ENCODE measurements at places on chromosomes 2 and 18.

- no peak for DNase-seq
Observed at GRCh38 chr18:79659733-79660132, 19.9 kb upstream of the CTDP1 start.

DNA sequence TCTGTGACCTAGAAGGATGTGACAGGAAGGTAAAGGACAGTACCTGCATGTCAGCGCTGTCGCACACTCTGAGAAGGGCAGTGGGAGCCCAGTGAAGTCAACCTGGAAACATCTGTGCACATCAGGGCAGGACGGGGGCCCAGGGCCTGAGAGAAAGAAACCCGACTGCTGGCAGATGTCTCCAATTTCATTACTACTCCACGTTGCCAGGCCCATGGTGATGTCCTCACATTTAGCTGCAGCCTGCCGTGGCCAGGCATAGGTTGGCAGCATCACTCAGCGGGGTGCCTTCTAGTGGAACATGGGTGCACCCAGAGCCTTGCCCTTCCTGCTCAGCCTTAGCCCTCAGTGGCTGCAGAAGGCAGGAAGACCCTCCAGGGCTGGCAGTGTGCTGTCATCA lies 72.3 kb upstream of the FOSL2 start:
- DNase-seq, result no peak

DNA sequence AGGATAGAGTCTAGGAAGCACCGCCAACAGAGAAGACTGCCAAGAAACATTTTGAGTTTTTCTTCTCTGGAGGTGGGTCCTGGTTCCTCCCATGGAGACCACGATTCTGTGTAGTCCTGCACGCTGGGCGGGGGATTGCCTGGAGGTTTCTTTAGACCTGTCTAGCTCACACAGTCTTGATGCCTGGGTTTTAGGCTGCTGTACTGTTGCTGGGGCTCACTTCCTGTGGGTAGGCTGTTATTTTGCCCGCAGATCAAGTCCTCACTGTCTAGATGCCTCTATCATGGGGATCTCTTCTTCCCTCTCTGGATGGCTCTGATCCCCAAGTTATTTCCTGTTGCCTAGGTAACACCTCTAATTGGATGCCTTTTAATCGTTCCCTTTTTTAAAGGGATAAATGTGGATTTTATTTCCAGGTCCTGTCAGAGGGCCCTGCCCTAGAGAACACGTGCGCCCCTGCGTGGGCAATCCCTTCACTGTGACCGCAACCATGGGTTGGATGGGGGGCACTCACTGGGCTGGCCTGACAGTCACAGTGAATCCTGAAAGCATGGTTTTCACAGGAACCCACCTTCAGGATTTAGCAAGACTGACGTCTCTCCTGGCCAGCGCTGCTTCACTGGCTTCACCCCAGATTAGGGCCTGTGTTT lies 115.7 kb downstream of the MSH2 start:
- DNase-seq, result no peak

- no peak for DNase-seq
Observed at GRCh38 chr2:86226070-86226469, 26.8 kb downstream of the MRPL35 start.

DNA sequence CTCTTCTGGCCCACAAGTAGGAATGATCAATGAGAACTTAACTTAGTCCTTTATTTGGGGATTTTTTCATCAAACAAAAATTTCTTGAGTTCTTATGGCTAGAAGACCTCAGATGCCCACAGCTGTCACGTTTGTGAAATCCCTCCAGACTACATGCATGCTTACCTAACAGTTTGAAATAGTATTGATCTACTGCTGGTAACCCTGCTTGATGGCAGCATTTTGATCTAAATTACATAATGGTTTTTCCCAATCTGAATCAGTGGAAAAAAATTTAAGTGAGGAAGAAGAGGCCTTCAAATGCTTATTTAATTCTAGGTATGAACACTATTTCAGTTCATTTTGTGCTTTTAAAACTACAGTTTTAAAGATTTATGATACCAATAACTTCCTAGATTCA lies 13.9 kb downstream of the ERMN start:
- no peak for DNase-seq

DNA sequence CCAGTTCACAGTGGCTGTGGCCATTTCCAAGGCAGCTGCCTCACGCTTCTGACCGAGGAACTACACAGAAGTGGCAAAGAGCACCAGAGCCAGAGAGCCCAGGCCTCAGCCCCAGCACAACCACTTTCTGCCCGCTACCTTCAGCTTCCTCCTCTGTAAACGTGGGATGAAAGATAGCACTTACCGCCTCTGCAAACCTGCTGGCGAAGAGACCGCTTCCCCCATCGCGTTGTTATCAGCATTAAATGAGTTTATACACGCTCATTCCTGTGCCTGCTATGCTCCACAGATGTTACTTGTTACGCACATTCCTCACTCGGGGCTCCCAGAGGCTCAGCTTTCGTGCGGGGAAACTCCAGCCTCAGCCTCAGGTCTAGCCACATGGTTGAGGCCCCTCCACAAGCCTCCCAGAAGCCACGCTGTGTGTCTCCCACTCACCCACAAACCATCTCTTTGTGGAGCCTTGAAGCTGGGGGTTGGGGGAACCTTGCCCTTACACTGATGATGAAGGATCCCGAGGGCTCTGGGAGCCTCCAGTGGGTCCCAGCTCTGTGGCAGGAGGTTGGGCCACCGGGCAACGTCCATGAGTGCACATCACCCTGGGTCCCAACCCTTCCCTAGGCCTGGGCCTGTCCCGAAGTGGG lies 63.3 kb upstream of the SMAD7 start:
- DNase-seq, result no peak

DNA sequence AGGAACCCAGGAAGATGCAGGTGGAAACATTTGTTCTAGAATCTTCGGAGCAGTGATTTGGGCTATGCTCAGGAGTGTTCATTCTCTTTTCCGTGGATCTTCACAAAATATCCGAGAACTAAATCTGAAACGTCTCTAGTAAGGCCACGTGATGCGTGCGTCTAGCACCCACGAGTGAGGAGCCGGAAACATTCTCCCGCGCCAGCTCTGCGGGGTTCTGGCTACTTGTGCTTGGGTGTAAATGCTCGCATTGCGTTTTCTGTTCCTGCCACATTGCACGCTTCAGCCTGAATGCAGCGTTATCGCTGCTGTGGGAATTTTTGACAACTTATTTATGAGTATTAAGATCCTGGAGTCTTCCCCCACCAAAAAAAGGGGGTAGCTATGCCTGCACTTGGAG lies 71.4 kb downstream of the KLHL29 start:
- no peak for DNase-seq

DNA sequence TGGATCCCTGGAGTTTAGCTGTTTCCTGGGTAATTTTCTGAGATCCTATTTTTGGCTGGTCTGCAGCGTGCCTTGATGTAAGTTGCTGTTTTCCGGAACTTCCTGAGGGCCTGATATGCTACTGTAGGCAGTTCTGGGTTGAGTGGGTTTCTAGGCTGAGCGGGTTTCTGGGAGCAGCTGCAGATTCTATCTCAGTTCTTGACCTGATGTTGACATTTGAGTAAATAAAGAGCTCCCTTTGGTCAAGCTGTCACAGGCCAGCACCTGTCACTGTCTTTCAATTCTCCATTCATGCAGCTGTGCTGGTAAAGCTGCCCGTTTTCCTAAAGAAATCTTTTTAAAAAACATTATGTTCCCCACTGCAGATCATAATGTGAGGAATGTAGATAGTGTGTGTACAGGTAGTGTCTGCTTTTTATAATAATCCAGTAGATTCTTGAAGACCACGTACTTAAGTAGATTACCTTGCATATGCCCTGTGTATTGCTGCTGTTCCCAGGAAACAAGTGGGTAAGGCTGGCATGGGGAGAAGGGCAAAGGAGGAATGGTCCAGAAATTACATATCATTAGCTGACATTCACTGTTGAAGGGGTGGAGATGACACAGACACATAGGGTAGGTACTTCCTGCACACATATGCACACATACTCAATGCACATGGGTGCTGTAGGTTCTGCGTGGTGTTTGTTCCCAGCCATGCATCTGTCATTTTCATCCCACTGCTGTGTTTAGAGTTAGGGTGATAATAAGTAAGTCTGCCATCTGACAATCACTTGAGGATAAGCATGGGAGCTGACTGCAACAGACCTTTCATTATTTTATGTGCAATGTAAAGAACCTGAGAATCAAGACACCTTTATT lies 25.9 kb downstream of the CD28 start:
- no peak for DNase-seq

Measured in activated CD4-positive, alpha-beta T cell treated with anti-CD3 and anti-CD28 coated beads, Interleukin-2, amount 50 U/mL, for 24 hours (primary cell).